ENCODE measurements at places on chromosomes 2 and 18.

DNA sequence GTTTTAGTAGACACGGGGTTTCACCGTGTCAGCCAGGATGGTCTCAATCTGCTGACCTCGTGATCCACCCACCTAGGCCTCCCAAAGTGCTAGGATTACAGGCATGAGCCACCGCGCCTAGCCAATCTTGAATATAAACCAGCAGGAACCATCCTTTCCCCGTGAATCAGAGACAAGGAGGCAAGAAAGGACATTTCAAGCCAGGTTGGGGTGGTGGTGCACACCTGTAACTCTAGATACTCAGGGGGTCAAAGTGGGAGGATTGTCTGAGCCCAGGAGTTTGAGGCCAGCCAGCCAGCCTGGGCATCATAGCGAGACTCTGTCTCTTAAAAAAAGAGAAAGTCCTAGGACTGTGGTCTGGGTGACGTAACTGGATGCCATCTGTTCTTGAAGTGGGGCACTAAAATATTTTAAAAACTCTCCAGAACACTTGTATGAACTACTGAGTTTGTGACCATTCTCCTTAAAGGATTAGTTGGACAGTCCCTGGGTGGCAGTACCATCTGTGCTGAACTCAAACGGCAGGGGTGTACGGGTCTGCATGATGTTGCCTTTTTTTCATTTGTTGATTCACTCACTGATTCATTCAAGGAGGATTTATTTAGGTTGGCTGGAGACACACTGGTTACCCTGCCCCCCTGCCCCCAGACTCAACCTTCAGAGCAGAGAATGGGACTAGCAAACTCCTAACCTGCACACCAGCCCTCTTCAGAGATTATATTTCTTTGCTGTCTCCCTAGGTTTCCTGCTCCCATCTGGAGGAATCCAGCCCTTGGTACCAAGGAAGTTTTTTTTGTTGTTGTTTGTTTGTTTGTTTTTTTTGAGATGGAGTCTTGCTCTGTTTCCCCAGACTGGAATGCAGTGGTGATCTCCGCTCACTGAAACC lies 2.9 kb upstream of the TLX2 start:
- DNase-seq: no peak

GRCh38 chr2:137928547-137929518 lies 35.4 kb upstream of the HNMT start:
- no peak for DNase-seq

- DNase-seq: no peak
These were observed 16.1 kb downstream of the NFATC1 start for GRCh38 chr18:79411614-79412526.

DNA sequence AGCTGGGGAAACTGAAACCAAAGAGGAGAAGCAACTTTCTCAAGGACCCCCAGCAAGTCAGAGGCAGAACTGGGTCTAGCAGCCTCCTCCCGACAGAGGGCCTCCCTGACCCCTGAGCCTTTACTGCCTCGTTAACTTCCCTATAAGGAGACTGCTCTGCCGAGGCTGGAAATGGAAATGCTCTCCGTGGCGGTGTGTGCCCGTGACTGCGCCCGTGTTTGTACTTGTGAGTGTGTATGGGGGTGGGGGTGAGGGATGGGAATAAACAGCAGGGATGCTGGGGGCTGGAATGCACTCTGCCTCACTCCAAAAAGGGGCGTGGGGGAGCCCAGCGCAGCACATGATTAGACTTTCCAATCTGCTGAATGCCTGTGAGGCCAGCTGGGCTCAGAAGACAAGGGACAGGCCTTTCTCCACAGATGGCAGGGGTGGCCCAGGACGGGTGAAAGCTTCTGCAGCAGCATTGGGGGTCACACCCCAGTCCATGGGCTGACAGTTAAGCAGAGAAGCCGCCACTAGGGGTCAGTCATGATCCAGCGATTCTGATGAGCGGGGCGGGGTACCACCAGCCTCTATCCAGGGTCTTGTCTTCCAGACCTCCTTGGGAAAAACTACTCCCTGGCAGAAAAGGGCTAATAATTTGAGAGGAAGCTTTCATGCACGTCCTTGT lies 26.8 kb downstream of the MPHOSPH10 start:
- DNase-seq: peak; percentile 25

- DNase-seq: no peak
These were observed 137.0 kb upstream of the ATP5MC3 start for GRCh38 chr2:175318542-175318941.

- DNase-seq: no peak
These were observed 89.6 kb downstream of the ACTR3 start for GRCh38 chr2:113979191-113980128.

- DNase-seq: no peak
These were observed 21.0 kb downstream of the MAL start for GRCh38 chr2:95046371-95047112.
